Peyer's patch (tissue), 4 donors: ENCODE measurements at places on chromosomes 2 and 18.

DNA sequence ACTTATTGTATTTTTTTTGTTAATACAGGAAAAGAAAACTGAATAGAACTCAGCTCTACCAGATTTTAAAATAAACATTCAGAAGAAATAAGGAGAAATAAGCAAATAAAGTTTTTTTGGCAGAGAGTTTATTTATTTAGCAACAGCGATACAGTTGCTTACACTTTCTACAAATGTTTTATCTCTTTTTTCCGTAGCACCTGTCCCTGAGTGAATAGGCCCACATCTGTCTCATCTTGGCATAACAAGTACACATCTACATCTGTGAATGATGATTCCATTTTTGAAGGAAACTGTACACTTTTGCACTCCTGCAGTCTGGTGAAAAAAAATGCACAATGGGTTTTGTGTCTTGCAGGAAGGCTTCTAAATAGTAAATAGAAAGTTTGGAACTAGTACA lies 783.6 kb upstream of the ZEB2 start:
- no peak for DNase-seq

DNA sequence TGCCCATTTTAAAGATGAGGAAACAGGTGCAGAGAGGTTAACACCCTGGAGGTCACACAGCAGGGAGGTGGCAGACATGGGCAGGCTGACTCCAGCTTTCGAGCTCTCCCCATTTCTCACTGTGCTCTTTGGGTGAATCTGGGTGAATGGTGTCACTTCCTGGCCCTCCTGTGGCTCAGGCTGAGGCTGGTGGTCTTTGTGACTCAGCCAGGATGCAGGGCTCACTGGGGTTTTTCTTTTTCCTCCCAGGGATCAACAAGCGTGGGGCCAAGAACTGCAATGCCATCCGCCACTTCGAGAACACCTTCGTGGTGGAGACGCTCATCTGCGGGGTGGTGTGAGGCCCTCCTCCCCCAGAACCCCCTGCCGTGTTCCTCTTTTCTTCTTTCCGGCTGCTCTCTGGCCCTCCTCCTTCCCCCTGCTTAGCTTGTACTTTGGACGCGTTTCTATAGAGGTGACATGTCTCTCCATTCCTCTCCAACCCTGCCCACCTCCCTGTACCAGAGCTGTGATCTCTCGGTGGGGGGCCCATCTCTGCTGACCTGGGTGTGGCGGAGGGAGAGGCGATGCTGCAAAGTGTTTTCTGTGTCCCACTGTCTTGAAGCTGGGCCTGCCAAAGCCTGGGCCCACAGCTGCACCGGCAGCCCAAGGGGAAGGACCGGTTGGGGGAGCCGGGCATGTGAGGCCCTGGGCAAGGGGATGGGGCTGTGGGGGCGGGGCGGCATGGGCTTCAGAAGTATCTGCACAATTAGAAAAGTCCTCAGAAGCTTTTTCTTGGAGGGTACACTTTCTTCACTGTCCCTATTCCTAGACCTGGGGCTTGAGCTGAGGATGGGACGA lies 13.2 kb downstream of the ITM2C start:
- peak; percentile 57 for DNase-seq

DNA sequence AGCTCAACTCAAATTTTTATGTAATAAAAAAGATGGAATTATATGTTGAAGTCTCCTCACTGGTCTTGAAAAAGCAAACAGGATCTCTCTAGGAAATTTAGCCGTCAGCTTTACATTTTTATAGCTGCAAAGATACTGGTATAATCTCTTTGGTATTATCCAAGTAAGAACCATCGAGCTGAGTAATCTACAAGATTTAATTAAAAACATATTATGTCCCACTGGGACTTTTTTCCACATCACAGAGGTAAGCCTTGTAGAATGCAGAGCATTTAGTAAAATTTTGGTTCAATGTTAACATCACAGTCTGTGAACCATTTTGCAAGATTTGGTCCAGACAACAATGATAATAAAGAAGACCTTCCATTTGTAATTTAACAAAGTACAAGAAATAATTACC lies 162.6 kb upstream of the SLC39A10 start:
- no peak for DNase-seq

GRCh38 chr18:56509656-56510055 lies 128.7 kb downstream of the TXNL1 start:
- DNase-seq: no peak

DNA sequence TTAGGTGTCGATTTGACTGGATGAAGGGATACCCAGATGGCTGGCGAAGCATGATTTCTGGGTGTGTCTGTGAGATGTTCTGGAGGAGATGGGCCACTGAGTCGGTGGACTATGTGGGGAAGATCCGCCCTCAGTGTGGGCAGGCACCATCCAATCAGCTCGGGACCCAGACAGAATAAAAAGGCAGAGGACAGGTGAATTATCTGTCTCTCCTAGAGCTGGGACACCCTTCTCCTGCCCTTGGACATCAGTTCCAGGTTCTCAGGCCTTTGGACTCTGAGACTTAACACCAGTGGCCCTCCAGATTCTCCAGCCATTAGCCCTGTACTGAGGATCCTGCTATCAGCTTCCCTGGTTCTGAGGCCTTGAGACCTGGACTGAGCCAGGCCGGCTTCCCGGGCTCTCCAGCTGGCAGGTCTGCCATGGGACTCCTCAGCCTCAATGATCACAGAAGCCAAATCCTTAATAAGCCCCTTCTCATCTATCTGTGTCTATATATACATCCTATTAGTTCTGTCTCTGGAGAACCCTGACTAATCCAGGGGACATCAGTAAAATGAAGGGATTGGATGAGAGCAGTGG lies 11.7 kb downstream of the PROC start:
- no peak for DNase-seq

DNA sequence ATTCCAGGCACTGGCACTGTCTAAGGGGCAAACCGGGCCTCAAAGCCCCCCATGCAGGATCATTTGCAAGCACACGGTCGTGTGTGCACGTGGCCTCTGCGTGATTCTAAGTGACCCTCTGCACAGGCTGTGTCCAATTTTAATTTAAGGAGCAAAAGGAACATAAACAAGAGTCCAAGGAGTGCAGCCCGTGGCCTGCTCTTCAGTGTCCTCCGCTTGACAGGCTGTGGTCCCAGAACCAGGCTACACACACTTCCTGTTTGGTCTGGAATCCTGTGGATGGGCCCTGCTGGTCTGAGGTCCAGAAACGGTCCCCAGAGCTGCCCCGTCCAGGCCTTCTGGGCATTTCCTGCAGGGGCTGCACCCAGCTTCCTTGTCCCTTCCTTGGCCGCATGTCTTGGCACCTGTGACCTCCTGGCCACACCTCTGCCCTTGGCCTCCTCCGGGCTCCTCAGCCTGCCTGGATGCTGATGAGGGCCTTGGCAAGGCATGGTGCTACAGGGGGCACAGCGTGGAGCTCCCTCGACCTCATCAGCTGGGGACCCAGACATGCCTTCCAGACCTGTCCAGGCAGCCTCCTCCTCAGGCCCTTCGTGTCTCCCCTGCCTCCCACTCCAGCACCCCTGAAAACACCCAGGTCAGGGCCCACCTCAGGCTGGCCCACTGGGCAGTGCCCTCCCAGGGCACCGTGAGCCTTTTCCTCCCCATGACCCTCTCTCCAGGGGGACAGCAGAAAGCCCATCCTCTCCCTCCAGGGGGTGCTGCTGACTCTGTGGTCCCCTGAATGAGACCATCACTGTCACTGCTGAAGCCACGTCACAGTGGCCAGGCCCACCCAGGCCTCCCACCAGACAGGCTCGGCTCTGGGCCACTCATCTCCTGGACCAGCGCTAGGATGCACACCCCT lies 136.4 kb upstream of the GPC1 start:
- DNase-seq: peak; percentile 28

DNA sequence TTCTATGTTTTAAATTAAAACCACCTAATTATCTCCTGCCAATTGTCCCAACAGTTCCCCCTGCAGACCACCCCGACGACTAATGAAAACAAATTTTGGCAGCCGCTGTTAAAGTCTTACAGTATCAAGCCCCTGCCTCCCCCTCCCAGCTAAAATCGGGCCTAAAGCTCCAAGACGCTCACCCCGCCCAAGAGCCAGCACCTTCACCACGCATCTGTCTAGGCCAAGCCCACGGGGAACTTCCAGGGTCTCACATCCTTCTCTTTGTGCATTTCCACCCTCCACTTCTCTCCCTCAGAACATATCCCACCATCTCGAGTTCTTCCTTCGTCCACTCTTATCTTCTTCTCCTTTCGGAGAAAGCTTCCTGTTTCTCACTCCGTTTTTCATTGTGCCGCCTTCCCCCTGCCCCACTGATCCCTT lies 445 bp downstream of the PRPF40A start:
- peak; percentile 58 for DNase-seq

DNA sequence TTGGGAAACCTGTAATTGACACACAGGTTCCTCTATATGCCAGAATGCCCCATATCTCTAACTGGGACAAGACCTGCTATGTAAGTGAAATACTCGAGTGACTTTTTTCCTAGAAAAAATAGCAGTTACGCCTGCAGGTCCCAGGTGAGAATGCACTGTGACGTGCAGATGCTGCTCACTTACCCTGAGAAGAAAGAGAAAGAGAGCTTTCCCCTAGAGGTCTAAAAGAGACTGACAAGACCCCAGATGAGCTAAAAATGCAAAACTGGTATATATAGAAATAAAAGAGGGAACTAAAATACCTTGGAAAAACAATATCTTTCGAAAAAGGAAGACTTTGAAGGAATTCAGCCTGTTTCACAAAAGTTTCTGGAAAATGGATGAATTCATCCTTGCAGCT lies 383.0 kb upstream of the DCC start:
- no peak for DNase-seq

GRCh38 chr2:98775146-98775986 lies 44.4 kb upstream of the MGAT4A start:
- DNase-seq: no peak

- no peak for DNase-seq
Observed at GRCh38 chr2:101893681-101894381, 97.9 kb upstream of the IL1R2 start.

- DNase-seq: no peak
Observed at GRCh38 chr2:7040547-7040946, 123.3 kb downstream of the RNF144A start.

DNA sequence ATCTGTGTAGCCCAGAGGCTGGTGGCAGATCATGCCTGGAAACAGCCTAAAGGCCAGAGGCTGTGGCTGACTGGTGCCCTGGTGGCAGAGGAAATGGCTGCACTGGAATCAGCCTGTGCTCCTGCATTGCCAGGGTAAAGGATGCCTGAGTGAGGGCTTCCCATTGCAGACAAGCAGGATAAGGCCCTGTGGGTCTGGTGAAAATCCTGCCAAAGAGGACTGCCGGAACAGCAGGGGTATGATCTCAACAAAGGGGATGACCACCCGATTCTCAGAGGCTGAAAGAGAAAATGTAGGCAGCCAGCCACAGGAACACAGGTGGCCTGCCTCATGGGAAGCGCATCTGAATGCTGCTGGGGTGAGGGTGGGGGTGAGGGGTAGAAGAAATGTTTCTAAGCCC lies 48.2 kb downstream of the FBXO48 start:
- no peak for DNase-seq

GRCh38 chr2:231883468-231883881 lies 42.7 kb downstream of the NPPC start:
- DNase-seq: peak; percentile 57

- DNase-seq: peak; percentile 61
Observed at GRCh38 chr2:233691443-233692433, 952 bp upstream of the UGT1A6 start.

- DNase-seq: no peak
Observed at GRCh38 chr18:11308499-11308898, 159.1 kb upstream of the PIEZO2 start.

DNA sequence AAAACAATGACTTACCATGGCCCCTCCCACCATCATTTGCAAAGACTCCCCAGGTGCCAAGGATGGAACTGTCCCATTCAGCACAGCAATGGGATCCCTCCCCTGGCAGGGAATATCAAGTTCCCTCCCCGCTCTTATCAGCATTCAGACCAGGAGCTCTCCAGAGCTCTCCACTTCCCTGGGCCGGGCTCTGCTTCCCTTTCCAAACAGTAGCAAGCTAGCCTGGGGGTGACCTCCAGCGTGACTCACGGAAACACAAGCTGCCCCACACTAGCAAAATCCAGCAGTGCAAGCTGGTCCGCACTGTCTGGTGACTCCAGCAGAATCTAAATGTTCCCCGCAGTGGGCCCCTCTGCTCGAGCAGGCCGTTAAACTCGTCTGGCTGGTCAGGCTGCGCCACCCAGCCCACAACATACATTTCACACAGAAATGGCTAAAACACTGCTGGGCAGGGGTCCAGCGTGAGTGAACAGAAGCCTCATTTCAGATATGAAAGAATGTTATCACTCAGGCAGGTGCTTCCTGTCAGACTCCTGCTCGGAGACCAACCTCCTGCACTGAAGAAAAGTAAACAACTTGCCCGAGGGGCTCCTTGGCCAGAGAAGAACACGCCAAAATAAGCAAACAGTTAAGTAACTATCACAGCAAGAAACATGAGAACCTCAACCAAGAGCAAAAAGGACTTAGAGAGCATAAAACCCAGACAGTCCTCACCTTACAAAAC lies 33.9 kb downstream of the STAT1 start:
- DNase-seq: peak; percentile 52

DNA sequence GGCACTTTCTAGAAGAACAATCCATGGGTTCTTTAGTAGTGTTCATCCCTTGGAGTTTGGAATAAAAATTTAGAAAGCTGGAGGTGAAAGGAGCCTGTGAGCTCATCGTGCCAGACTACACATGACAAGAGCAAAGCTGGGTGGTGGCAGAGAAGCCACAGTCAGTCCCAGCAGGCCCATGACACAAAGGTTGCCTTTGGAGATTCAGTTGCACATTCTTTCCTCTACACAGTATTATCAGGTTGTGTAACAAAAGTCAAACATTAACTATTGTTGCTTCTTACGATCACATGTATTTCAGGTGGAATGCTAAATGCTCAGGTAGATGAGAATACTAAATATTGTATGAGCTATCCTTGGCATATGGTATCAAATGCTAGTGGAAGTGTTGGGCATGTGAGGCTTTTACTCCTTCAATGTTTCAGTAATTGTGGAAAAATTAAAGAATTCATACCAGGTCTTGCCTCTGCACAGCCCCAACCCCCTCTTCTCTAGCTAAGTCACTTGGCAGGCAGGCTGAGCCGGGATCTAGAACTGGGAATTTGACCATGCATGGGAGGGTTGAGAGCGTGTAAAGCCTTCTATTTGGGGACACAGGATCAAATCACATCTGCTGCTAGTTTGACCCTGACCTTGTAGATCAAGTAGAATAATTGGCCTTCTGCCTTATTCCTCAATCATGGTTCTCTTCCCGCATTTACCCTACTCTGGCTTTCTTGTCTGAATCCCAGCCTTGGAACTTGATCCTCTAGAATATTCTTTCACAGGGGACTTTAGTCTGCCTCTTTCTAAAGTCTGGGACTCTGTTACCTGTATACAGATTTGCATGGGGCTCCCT lies 230.9 kb downstream of the GCA start:
- peak; percentile 50 for DNase-seq

- DNase-seq: no peak
Observed at GRCh38 chr2:76000425-76000824, 289.7 kb upstream of the GCFC2 start.

DNA sequence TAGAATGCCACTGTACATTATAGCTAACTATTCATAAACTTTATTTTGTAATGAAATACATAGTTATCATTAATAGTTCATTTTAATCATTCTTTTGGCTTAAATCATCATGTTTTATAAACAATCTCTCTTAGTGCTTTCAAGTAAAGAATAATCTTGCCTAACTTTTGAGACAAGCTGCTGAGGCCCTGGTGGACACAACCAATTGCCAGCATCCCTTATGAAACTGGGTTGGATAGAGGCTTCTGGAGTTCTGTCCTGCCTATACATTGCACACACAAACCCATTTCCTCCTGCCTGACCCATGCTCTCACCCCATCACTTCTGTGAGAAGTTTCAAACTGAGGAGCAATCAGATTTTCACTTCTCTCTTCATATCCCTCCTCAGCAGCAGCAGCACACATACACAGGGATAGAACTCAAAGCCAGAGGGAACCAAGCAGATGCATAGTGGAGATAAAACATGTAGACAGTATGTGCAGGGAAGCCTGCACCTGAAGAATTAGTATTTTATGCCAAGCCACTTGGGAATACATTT lies 450.0 kb upstream of the SLC14A2 start:
- no peak for DNase-seq
